ENCODE measurements at places on chromosomes 6 and 20.
A peak's percentile ranks its signal among the peaks of the same experiment; 100 is the strongest.

- DNase-seq = no peak
- H3K4me1 ChIP-seq = no peaks in the 10 kb centered on the region
- H3K4me3 ChIP-seq = no peak overlapping the region
Observed at GRCh38 chr6:106823732-106824351, 150.7 kb downstream of the CD24 start.

DNA sequence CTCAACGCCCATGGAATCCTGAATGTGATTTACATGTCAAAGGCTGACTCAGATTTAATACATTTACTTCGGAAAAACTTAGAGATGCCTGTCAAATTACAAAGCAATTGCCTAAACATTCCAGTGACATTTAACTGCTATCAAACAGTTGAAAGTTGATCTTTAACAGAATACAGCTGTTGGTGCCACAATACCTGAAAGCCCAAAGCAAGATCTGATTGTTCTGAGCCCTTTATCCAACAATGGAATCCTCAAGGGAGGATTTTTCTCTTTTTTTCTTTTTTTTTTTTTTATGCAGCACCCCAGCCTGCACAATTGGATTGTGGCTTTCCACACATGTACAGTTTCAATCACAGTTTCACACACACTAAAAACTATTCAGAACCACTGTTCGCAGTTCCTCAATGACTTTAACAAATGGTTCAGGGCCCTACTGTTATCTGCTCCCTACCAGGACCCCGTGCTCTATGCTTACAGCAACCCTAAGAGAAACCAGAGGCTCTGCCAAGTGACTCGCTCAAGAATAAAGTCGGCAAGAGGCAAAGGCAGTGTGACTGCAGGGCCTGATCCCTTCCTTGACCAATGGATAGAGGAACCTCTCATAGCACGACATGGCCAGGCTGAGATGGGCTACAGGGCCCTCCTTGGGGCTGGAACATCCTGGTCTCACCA lies 33.3 kb downstream of the EPB41L2 start:
- H3K4me3 ChIP-seq = no peak overlapping the region
- DNase-seq = no peak
- no peak overlapping the region for H3K27ac ChIP-seq
- peaks cover 52% of the 10 kb centered on the region for H3K4me1 ChIP-seq

GRCh38 chr20:38863024-38863851 lies 57.7 kb downstream of the PPP1R16B start:
- no peaks in the 10 kb centered on the region for H3K4me1 ChIP-seq
- no peaks in the 10 kb centered on the region for H3K36me3 ChIP-seq
- H3K27ac ChIP-seq = no peak overlapping the region
- no peak for DNase-seq
- no peaks in the 10 kb centered on the region for H3K27me3 ChIP-seq

- H3K4me3 ChIP-seq = no peak overlapping the region
- H3K27me3 ChIP-seq = no peaks in the 10 kb centered on the region
- peaks cover 6% of the 10 kb centered on the region for H3K4me1 ChIP-seq
- H3K36me3 ChIP-seq = no peaks in the 10 kb centered on the region
- H3K27ac ChIP-seq = no peak overlapping the region
Observed at GRCh38 chr6:124996411-124996810, 34.2 kb downstream of the RNF217 start.

GRCh38 chr6:55528624-55529023 lies 50.4 kb downstream of the HMGCLL1 start:
- no peak overlapping the region for H3K27ac ChIP-seq
- no peaks in the 10 kb centered on the region for H3K4me1 ChIP-seq

DNA sequence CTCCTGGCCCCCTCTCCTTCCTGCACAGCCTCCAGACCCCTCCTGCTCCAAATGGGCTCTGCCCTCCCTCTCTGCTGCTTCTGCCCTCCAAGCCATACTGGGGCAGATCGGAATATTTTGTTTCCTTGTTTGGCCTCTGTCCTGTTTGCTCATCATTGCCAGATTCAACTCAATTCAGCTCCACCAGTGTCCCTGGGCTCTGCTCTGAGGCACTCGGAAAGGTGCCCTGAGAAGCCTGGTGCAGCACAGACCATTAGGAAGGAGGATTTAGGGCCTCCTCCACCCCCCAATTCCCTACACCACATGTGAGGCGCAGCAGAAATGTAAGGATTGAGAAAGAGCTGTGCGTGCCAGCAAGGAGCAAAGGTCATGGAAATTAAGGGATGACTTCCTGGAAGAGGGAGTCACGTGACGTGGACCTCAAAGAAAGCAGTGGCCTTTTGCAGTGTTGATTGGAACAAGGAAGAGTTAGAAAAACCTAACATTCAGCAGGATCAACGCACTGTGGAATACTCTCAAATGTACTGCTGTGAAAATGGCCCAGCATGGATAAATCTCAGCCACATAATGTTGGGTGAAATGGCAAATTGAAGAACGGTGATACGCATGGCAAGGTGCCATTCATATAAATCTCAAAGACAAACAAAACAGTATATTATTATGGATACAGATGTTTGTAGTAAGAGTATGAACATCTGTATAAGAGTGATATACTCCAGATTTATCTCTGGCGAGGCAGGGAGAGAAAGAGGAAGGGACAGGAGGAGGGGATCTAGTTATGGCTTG lies 229.5 kb upstream of the RNF24 start:
- peaks cover 8% of the 10 kb centered on the region for H3K4me1 ChIP-seq
- H3K36me3 ChIP-seq = no peaks in the 10 kb centered on the region
- DNase-seq = no peak
- H3K27ac ChIP-seq = peak overlapping the region; percentile 56

DNA sequence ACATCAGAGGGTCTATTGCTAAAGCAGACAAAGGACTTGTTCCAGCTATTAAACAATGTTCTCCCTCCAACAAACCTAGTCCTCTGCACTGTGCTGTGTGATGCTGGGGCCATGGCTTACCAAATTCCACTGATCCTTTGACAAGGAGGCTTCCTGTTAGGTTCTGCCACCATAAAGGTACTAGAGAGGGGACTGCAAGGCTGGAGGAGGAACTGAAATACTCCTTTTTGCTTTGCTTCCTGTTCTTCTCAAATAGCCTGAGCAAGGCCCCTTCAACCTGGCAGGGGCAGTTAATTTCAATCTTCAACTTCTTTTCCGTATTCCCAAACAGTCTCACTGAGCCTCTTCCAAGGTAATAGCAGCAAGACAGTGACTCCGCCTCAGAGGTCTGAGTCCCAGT lies 286.4 kb upstream of the IRAK1BP1 start:
- no peak overlapping the region for H3K4me3 ChIP-seq
- no peaks in the 10 kb centered on the region for H3K36me3 ChIP-seq
- DNase-seq = no peak
- H3K27ac ChIP-seq = no peak overlapping the region
- no peaks in the 10 kb centered on the region for H3K4me1 ChIP-seq
- no peaks in the 10 kb centered on the region for H3K27me3 ChIP-seq

GRCh38 chr6:75317503-75318206 lies 33.1 kb upstream of the TMEM30A start:
- no peak for DNase-seq
- H3K36me3 ChIP-seq = no peaks in the 10 kb centered on the region
- no peak overlapping the region for H3K4me3 ChIP-seq
- no peaks in the 10 kb centered on the region for H3K27me3 ChIP-seq
- no peak overlapping the region for H3K27ac ChIP-seq

Measured in tibial nerve (tissue), 4 donors.